ENCODE measurements at places on chromosomes 7 and 10.

DNA sequence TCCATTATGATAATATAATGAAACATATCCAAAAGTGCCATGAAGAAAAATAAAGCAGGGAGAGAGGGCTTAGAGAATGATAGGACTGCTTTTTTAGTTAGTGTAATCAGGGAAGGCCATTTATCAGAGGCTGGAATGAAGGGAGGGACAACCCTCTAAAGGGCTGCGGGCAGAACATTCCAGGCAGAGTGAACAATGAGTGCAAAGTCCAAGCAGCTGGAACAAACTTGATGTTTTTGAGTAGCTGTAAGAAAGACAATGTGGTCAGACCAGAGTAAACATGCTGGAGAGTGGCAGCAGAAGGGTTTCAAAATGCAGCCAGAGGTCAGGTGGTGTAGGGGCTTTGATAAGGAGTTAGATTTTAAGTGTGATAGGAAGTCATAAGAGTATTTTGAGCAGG lies 65.6 kb upstream of the CCDC6 start:
- no peak for DNase-seq

DNA sequence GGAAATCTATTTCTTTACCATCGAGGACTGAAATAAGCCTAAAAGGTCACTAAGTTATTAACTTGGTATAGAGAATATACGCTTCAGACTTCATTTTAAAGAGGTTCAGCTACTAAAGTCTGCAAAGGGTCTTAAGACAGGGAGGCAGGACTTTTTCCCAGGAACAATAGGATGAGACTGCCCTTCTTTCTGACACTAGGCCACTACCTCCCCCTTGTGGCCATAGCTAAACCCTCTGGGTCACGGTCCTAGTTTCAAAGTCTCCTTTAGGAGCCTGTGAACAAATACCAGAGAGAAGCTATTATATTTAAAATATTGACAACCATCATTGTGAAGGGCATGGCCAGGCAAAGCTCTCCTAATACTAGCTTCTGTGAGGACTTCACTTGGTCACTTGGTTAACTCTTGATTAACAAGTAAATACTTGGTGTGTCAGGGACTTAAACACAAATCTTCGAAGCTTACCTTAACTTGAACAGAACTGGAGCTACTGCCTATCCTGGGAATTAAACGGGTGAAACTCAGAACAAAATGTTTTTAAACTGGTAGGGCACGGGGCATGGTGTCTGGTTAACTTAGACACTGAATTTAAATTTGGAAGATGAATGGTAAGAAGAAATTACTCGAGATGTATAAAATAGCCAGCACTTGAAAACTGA lies 75.6 kb downstream of the CCDC6 start:
- peak; percentile 18 for DNase-seq

DNA sequence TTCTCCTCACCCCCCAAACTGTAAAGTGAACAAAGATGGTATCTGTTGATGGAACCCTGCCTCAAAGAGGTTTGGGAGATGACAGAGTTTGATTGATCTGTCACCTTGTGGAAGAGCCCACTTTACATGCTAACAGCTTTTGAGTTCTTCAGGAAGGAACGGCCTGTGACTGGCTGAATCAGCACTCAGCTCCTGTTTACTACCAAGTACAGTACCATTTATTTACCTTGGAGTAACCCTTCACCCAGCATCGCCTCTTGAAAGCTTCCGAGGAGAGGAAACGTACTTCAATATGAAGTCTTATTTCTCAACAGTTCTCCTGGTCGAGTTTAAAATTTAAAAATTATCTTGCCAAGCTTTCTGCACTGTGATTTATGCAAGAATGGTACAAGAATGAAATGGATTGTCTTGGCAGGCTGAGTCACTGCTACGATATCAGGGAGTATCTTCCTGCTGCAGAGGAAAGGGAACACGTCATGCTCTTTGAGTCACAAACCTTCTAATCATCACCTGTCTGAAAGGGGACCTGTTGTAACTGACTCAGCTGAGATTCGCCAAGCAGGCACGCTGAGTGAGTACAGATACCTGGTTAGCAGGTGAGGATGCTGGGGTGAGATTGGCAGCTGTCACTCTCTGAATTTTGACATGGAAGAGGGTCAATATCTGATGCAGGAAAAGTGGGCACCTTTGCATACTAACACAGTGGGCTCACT lies 30.1 kb downstream of the KLF6 start:
- DNase-seq = no peak

DNA sequence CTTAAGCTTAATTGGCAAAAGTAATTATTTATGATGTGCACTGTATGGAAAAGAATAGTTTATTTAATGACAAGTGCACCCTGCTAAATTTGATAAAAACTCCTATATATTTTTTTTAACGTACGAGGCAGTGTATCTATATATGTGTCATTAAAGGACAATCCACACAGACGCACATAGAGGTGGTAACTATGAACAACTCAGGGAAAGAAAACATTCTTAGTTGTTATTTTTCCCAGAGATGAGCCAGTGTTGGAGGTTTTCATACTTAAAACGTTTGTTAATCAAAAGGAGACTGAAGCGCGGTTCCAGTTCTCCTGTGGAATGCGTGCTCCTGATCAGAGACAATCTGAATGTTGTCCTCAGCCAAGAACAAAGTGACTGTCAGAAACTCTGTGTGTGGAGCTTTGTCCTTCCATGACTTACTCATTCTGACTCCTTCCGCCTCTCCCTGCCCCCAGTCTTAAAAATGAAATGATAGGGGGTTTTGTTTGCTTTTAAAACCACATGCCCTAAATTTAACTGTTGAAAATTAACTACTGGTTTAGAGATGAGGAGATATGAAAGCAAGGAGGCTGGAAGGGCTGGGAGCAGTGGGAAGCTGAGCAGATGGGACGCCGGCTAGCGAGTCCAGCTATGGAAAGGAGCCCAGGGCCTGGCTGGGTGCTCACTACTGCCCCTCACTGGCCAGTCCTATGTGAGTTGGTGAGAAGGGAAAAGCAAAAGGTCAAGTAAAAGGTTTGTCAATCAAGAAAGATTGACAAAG lies 99.6 kb downstream of the SVIL start:
- DNase-seq = no peak

DNA sequence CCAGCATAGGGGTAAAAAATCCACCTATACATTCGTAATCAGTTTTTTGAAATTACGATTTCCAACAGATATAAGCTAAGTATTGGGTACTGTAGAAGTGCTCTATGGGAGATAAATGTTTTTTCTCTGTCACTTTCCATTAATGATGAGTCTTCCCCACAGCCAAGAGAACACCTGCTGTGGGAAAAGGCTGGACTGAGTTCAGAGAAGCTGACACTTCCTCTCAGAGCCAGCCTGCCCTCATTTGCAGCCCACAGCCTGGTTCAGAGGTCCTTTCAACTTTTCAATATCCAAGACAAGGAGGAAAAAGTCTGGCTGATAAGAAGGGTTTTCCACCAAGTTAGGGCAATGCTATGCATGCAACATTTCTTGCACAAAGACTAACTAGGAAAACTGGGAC lies 64.5 kb upstream of the DNAJB12 start:
- DNase-seq = no peak

GRCh38 chr10:67612577-67613537 lies 83.1 kb downstream of the CTNNA3 start:
- DNase-seq = peak; percentile 90

GRCh38 chr7:65230231-65230630 lies 143.4 kb upstream of the ZNF92 start:
- no peak for DNase-seq

- DNase-seq = no peak
These were observed 106.3 kb downstream of the C10orf105 start for GRCh38 chr10:71613261-71613777.

GRCh38 chr10:52172581-52172980 lies 141.5 kb upstream of the DKK1 start:
- DNase-seq = no peak

- DNase-seq = no peak
These were observed 2.7 kb upstream of the NRG3 start for GRCh38 chr10:81872206-81872862.

DNA sequence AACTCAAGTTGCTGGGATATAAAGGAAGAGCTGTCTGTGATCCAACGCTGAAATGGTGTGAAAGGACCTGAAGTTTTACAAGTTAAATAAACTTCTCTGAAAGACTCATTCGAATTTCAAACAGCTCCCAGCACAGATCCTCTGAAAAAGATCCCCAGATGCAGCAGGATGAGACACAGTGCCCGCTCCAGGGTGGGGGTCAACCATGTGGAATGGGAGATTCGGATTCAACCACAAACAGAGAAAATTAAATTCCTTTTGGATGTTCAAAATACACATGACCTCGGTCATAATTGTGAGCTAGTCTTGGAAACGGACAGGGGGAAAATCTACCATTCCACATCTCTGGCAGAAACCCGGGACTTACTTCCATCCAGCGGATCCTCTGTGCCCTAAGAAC lies 119.6 kb downstream of the PRKAG2 start:
- no peak for DNase-seq

GRCh38 chr10:123475466-123475865 lies 190.7 kb upstream of the GPR26 start:
- no peak for DNase-seq

DNA sequence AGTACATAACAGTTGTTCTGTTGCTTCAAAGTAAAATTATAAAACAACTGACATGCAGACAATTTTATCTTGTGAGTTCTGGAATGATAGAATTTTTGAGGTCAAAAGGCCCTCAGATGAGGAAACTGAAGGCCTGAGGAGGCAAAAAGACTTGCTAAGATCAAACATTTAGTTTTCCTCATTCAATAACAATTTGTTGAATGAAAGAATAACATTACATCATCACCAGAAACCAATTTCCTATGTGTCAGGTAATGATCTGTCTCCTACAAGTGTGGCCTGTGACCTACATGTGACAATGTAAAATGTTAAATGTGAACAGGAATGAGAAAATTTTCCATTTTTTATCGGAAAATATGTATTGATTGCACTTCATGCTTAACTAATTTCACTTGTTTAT lies 16.6 kb upstream of the ASB4 start:
- DNase-seq = no peak

DNA sequence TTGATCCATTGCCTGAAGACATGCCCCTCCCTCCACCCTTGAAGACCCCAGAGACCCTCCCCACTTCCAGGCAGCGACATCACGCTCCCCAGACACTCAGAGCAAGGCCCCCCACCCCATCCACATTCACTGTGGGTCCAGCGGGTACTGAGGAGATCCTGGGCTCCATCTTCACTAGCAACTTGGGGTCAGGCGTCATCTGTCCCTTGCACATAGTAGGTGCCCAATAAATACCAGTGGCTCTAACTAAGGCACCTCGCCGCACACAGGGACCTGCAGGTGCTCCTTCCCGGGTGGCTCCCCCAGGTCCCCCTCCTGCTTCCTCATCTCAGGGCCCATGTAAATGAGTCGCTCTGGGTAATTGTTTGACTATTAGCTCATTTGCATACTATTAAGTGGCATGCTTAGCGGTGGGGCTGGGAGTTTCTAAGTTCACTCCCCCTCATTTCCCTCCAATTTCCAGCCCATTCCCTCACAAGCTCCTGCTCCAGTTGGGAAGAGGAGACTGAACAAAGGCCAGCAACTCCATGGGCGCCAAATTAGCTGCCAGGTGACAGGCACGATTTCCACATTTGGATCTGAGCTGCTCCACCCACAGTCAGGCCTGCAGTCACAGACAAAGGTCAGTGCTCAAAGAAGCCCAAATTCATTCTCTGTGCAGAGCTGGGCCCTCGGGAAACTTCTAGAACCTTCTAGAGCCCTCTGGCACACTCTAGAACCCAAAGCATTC lies 29.7 kb downstream of the EBF3 start:
- no peak for DNase-seq

GRCh38 chr10:101085846-101086245 lies 24.1 kb downstream of the KAZALD1 start:
- no peak for DNase-seq

- DNase-seq = no peak
These were observed 59.8 kb upstream of the PTN start for GRCh38 chr7:137403353-137403695.

GRCh38 chr7:16455591-16455990 lies 9.9 kb downstream of the SOSTDC1 start:
- DNase-seq = no peak

- peak; percentile 52 for DNase-seq
These were observed 223.6 kb downstream of the MDFIC start for GRCh38 chr7:115145512-115145911.

GRCh38 chr10:95290461-95291364 lies at the start of gene PDLIM1:
PDLIM1 (minus strand) TSS chr10:95291003; CDS start chr10:95290915, 88 bp downstream.
- DNase-seq = peak; percentile 9

GRCh38 chr7:39958038-39958437 lies 8.0 kb downstream of the CDK13 start:
- no peak for DNase-seq

All from activated CD4-positive, alpha-beta T cell treated with anti-CD3 and anti-CD28 coated beads, Interleukin-2, Interleukin-4, amounts not matched to agents 100 ng/mL and 50 ng/mL, durations not matched to agents 16 hours and 8 hours (primary cell).